ENCODE measurements at places on chromosomes 12 and 14.
A peak's percentile ranks its signal among the peaks of the same experiment; 100 is the strongest.

DNA sequence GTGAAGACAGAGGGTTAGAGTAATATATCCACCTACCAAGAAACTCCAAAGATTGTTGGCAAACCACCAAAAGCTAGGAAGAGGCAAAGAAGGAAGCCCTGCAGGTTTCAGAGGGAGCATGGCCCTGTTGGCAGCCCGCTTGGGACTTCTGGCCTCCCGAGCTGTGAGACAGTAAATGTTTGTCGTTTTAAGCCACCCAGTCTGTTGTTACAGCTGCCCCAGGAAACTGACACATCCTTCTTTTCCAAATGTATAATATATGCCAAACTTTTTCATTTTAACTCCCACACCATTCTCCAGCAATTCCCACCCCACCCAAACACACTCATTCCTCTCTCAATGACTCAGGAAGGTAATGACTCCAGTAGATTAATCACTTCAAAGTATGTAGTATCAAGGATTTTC, 74.0 kb downstream of the RPS29 start:
- DNase-seq = peak; percentile 65

DNA sequence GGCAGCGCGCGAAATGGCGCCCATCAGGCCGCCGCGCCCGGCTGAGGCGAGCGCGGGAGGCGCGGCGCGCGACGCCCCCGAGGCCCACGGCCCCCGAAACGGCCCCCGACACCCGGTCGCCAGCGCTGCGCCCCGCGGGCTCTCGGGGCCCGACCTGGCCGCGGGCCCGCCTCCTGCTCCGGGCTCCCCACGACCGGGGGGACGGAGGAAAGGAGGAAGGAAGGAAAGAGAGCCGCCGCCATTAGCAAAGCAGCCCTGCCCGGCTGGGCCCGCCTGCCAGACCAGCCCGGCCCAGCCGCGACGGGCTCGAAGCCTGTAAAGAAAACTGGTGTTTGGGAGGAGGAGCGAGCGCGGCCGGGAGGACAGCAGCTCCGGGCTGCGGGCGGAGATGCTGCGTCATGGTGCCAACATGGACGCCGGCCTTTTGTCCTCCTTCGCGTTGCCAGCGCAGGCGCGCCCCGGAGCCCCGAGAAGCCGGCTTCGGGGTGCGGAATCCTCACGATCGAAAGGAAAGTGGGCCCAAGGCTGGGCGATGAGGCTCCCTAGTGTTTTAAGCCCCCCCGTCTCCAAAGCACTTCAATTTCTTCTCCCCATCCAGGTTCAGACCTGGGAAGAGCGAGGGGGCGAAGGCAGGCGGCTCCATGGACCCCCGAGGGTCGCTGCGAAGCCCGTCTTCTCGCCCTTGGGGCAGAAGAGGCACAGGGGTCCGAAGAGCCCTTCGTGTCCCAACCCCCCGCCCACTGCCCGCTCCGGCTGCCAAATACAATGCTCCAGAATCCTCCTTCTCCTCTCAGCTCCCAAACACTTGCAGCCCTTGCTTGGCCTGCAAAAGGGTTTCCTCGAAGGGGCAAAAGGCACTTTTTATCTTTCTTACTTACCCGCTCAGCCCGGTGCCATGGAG, 2.9 kb upstream of the SETD1B start:
- DNase-seq = no peak

DNA sequence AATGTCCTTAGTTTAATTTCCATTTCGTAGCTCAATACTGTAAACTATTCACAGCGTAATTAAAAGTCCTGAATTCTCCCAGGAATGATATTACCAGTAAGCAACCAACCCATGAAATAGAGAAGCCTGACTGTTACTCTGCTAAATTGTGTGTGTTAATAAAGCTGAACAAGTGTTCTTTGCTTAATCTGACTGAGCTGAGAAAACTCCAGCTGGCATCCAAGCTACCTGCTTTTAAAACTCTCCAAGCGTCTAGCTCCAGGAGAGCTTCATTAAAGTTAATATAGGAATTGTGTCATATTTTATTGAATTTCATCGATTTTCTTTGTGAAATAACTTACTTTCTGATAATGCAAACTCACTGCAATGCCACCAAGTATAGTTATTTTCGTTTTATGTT, 524.4 kb downstream of the SLC16A7 start:
- DNase-seq = no peak

- no peak for DNase-seq
Measured at GRCh38 chr14:72941286-72941985, 15.2 kb downstream of the DCAF4 start.
